ENCODE measurements at places on chromosomes 3 and 15.
A peak's percentile ranks its signal among the peaks of the same experiment; 100 is the strongest.

DNA sequence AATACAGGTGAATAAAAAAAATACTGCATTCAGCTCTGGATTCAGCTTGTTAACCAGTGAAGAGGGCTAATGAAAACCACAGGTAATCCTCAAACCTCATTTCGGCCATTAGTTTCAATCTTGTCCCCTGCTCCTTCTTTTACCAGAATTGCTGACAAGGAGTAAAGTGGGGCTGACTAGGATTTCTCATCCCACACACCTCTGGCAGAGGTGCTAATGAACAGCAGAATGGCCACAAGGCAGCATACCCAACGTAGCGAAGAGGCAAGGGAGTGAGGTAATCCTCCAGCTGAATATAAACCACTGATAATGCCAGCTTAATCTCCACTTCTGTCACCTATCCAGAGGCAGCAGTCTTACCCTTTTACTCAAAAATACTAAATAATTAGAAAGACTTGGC is 248.8 kb upstream of the CDIN1 start:
- DNase-seq: peak; percentile 2

DNA sequence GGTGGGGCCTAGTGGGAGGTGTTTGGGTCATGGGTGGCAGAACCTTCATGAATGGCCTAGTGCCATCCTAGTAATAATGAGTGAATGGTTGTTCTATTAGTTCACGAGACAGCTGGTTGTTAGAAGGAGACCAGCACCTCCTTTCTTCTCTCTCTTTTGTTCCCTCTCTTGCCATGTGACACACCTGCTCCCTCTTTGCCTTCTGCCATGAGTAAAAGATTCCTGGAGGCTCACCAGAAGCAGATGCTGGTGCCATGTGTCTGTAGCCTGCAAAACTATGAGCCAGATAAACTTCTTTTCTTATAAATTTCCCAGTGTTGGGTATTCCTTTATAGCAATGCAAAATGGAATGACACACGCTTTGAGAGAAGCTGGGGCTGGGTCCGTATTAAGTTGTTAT is 89.0 kb upstream of the SLC4A7 start:
- DNase-seq: peak; percentile 60

GRCh38 chr3:76969996-76970615 is 69.8 kb upstream of the ROBO2 start:
- no peak for DNase-seq

DNA sequence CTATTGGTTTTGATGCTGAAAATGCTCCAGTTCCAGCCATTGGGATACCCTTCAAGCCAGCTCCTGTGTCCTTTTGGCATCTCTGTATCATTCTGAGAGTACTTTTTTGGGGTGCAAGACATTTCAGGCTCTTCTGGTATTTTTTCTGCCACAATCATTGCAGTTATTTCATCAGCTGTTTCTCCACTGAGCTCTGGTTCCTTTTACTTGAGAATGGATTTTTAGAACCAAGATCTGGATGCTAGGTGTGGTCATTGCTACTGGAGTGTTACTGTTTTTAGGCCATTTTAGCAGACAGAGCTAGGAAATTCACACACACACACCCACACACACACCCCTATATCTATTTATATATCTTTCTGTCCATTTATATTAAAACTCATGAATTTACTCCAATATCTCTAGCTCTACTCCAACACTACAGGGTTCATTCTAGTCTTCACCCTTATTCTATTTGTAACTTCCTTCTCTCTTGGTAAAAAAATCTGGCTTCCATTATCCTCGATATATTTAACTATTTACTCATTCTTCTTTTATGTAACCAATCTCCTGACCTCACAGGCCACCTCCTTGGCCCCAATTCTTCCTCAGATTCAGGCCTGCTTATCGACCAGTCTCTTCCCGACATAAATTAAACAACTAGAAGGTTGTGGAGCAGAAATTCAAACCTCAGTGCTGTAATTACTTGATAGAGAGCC is 17.0 kb downstream of the SLC35G2 start:
- DNase-seq: peak; percentile 15

- DNase-seq: no peak
These were observed 43.2 kb upstream of the FGD5 start for GRCh38 chr3:14775563-14775962.

- DNase-seq: no peak
These were observed 376.3 kb downstream of the PDCD6IP start for GRCh38 chr3:34174740-34175139.

- DNase-seq: peak; percentile 74
These were observed 9.9 kb downstream of the TBC1D2B start for GRCh38 chr15:78067328-78068228.

DNA sequence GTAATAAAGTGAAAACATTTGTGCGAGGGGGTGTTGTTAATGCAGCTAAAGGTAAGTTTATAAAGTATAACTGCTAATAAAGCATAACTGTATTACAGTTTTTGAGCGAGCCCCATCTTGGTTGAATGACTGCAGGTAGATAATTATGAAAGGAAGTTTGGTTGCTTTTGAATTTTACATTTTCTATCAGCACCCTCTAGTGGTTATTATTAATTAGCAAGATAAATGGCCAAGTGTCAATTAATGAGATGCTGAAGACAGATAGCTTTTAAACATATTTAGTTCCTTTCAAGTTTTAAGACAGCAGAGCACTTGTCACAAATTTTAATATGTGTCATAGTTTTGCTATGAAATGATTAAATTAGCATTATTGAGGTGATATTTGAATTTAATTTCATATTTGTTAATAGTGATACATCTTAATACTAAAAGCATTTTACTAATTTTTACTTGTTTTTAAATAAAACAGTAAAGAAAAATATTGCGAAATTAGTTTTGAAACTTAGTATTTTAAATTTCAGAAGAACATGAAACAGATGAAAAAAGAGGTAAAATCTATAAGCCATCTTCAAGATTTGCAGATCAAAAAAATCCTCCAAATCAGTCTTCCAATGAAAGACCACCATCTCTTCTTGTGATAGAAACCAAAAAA is 15.1 kb downstream of the U2SURP start:
- DNase-seq: no peak

DNA sequence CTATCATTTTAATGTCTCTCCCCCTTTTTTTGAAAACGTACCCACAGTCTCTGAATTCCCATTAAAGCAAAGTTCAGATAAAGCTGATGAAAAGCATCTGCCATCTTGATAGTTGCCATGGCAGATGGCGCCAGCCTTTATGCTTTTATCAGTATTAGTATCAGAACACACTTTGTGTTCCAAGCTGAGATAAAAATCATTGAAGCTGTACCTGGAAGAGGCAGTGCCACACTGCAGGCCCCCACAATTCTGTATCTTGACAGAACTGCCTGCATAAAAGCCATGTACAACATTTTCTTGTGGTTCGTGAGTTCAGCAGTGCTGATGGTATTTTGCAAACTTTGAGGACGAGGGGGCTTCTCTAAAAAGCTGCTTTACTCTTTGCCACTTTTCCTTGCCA is 311.7 kb downstream of the SATB1 start:
- DNase-seq: no peak

DNA sequence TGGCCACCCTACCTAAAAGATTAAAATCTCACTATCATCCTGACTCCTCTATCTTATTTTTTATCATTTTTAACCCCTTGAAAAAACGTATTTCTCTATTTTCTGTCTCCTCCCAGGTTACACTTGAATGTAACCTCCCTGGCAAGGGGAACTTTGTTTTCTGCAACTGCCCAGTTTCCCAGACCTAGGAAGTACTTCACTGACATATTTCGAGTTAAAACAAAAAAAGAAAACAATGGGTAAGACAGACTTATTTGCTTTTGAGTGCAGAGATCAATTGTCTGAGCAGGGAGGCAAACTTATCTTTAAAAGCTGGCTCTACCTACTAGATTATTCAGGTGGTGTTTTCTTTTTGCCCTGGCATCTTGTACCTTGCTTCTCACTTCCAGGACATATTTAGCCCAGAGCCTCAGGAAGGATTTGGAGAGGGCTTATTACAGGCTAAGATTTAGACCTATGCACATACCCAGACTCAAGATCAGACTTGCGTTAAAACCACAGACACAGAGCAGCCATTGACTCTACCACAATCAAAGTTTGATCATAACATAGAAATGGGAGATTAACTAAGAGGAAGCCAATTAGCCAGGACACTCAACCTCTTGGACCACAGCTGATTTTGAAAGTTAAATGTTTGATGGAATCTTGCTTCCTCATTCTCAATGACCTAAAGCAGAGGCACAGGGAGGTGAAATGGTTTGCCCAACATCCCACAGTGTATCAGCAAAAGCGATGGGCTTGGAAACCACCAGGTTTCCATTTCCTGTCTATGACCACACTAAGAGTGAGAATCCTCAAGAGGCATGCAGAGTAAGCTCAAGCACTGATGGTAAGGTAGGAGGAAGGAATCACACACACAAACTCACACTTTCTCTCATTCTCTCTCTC is 169.5 kb upstream of the THBS1 start:
- no peak for DNase-seq

- DNase-seq: no peak
These were observed 735.3 kb upstream of the CADM2 start for GRCh38 chr3:84223512-84223911.

DNA sequence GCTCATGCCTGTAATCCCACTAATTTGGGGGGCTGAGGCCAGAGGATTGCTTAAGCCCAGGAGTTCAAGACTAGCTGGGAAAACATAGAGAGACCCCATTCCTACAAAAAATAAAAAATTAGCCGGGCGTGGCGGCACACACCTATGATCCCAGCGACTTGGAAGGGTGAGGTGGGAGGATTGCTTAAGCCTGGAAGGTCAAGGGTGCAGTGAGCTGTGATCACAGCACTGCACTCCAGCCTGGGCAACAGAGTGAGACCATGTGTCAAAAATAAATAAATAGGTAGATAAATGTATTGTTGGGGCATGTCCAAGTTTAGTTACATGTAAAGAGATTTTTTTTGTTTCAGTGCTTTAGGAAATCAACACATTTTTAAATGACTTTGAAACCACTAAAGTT is 36.4 kb downstream of the SLC12A1 start:
- DNase-seq: no peak

- DNase-seq: peak; percentile 31
These were observed 720.6 kb upstream of the CBLB start for GRCh38 chr3:106589311-106589942.

GRCh38 chr15:53462651-53463050 is 296.8 kb downstream of the WDR72 start:
- no peak for DNase-seq

- peak; percentile 26 for DNase-seq
These were observed 26.0 kb upstream of the BOC start for GRCh38 chr3:113185194-113185835.

- no peak for DNase-seq
These were observed 43.2 kb upstream of the PPP4R2 start for GRCh38 chr3:72953325-72953956.

GRCh38 chr3:169467751-169468150 is 195.8 kb downstream of the MECOM start:
- DNase-seq: no peak

DNA sequence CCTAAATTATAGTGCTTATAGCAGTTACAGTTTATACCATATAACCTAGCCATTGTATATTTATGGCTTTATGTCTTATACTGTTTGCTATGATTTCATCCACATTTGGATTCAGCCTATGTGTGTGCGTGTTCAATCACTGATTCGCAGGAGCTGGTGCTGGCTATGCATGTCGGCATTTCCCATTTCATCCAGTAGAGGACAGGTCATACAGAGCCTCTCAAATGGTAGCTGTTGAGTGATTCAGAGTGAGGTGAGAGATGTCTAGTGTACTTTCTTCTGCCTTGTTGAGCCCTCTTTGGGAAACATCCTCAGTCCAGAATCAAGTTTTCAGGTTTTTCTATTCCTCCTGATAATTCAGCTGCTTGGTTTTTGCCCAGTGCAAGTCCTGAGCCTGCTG is 76.1 kb downstream of the FRMD4B start:
- peak; percentile 37 for DNase-seq

DNA sequence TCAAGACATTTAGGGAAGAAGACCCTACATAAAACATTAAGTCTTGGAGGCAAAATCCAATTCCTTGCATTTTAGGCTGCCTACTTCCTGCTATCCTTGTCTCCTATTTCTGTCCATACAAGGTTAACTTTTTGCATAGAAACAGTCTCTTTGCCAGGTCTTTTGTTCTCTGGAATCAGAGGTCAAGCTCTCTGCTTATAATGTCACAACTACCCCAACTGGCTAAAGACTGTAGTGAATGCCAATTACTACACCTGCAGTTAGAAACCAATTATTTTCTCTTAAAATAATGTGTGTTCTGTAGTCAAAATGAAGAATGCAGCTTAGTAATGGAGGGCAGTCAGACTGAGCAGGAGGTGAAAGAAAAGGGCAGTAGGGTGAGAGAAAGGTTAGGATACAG is 856.2 kb downstream of the TUSC7 start:
- DNase-seq: no peak

- peak; percentile 99 for DNase-seq
These were observed 5.6 kb upstream of the MFGE8 start for GRCh38 chr15:88918738-88919137.

- no peak for DNase-seq
These were observed 24.8 kb downstream of the IL20RB start for GRCh38 chr3:136982520-136983138.

DNA sequence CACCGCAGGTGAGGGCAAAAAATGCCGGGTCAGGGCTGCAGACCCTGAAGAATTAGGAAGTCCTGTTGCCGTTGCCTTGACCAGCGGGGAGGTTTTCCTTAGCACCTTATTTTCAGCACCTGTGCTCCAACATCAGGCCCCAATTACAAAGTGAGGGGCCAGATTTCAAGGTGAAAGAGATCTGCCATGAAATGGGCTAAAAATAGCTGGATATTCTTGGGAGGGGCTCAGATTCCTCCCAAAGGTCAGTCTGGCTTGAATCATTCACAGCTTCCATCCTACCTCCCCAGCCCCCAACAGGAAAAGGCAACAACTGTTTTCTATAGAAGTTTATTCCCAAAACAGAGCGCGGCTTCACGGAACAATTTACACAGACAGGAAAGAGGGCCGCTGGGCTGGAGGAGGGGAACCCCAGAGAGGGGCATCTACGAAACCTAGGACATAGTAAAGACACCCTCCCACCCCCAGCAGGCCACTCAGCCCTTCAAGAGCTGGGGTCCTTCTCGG is 941 bp upstream of the SLC26A6 start:
- no peak for DNase-seq

- no peak for DNase-seq
These were observed 225.4 kb downstream of the EPHA3 start for GRCh38 chr3:89332793-89333192.

GRCh38 chr3:186360779-186361178 is 1.3 kb downstream of the DGKG start:
- no peak for DNase-seq

- DNase-seq: no peak
These were observed 688 bp downstream of the ZSCAN2 start for GRCh38 chr15:84601555-84601838.

DNA sequence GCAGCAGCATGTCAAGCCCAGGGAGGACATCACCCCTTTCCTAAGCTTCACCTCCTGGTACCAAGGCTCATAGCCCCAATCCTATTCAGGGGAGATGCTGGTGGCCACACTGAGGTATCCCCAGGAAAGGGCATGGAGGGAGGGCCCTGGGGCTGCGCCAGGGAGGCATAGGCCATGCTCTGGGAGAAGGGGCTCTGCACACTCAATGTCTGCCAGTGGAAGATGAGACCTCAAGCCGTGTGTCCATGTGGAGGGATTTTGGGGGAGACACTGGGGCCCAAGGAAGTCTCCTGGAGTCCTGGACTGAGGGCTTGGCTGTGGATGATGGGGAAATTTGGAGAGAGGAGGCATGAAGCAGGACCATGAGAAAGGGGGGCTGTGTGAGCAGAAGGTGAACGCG is 21.2 kb upstream of the PRR23E start:
- no peak for DNase-seq

- no peak for DNase-seq
These were observed 357.1 kb downstream of the ZPLD1 start for GRCh38 chr3:102791641-102792589.

All from myocyte (in vitro differentiated cells).